ENCODE measurements at places on chromosomes 12 and 14.

GRCh38 chr12:120089105-120089504 is 27.4 kb downstream of the RAB35 start:
- no peak for DNase-seq

GRCh38 chr12:113249546-113249945 is 28.3 kb downstream of the TPCN1 start:
- DNase-seq = no peak

DNA sequence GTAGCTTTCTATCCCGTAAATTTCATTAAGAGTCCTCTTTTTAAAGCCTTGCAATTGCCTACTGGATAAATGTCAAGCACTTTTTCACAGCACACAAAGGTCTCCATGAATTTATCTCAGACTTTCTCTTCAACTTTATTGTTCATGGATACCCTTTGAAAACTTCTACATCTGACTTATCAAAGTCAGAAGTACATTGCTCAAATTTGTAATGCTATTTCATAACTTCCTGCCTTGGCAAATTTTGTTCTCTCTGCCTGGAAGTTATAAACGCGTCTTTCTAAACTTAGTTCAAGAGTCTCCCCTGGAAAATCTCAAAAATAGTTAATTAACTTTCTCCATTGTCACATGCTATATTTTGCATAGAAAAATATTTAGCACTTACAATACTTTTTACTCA is 55.9 kb upstream of the RERGL start:
- DNase-seq = no peak

DNA sequence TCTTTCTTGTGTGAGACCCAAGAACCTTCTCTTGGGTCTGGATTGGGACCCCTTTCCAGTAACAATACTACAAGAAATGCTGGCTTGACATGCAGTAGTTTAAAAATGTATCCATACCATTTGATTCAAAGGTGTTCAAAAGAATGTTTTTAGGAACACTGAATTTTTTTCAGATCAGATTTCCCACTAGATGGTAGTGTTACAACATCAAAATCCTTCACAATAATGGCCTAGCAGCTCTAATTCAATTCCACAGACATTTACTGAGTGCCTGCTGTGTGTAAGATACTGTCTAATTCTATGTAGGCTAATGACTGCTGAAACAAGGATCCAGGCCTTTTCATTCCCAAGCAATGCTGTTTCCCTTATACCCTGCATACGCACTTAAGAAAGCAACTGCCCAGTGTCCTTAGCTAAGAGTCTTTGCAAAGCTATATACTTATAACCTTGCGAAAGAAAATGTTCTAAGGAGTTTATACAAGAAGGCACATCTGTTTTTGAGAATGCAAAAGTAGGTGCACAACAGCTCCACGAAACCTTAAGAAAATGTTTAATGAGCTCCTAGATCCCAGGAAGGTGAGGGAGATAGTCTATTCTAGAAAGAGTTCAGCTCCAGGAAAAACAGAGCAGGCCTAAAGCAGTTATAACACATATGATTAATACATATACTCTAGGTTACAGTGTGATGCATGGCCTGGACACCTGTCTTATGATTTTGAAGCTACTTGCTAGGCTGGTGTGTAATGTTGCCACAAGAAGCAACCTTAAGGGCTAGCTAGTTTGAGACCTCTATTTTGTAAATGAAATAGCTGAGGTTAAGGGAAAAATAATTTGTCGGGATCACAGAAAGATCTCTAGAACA is 50.9 kb upstream of the PKP2 start:
- DNase-seq = no peak

GRCh38 chr14:93930296-93930988 is 3.3 kb downstream of the FAM181A start:
- no peak for DNase-seq

DNA sequence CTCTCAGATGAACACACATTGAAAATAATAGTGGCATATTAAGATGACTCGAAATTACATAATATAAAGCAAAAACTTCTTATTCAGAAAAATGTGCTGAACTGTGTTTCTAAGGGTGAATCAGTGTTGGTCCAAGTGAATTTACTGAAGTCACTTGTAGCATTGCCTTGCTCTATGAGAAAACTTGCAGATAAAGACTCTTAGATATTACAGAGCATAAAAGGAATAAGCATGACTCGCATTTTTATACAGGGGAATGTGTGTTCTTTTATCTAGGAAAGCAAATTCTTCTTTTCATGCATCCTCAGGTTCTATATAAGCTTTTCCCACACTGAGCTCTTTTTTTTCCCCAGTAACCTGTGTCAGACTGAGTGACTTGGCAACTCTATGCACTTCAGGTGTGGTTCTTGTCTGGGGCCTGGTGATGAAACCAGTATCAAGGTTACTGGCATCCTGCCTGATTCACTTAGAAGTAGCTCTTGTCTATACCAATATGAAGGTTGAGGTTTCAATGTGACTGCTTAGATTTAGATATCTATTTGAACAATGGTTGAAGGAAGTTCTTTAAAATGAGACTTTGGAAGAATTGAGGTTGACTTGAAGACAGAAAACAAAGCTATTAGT is 76.1 kb downstream of the OTOGL start:
- DNase-seq = no peak

- DNase-seq = no peak
These were observed 75.5 kb upstream of the OVCH1 start for GRCh38 chr12:29572938-29573337.

DNA sequence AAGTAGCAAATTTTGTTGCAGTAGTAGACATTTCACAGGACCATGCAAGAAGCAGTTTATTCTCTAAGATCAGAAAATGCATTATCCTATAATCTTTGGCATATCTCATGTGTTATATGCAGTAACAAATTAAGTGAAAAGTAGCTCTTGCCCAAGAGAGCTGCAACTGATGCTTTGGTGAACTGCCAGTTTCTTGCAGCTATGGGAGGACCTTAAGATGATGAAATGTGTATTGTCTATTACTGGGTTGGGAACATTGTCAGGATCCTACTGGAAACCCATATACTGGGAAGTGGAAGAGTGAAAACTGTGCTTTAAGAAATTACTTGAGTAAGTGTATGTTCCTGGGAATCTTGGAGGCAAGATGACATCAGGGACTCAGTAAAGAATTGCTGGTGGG is 238.8 kb downstream of the DACT1 start:
- no peak for DNase-seq

Data from effector CD4-positive, alpha-beta T cell (primary cell).